ENCODE measurements at places on chromosomes 3 and 15.

DNA sequence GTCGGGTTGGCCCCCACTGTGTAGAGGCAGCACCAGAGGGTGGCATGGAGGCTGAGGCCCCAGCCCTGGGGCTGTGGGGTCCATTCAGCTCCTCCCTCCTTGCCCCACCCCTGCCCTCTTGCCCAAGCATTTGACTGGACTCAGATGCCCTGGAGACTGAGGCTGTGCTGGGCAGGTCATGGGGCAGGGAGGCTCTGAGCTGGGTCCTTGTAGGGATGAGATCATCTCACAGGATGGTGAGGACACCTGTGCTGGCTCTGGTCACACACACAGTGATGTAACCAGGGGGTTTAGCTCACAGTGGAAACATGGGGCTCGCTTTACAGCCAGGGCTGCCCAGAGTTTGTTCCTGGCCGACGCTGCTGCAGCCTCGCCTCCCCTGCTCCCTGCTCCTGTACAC, 17.8 kb downstream of the ALPK3 start:
- no peak for DNase-seq

GRCh38 chr15:50718700-50719125, 32.1 kb upstream of the TRPM7 start:
- no peak for DNase-seq

- DNase-seq = no peak
Observed at GRCh38 chr15:75687486-75688277, 25.0 kb downstream of the CSPG4 start.

DNA sequence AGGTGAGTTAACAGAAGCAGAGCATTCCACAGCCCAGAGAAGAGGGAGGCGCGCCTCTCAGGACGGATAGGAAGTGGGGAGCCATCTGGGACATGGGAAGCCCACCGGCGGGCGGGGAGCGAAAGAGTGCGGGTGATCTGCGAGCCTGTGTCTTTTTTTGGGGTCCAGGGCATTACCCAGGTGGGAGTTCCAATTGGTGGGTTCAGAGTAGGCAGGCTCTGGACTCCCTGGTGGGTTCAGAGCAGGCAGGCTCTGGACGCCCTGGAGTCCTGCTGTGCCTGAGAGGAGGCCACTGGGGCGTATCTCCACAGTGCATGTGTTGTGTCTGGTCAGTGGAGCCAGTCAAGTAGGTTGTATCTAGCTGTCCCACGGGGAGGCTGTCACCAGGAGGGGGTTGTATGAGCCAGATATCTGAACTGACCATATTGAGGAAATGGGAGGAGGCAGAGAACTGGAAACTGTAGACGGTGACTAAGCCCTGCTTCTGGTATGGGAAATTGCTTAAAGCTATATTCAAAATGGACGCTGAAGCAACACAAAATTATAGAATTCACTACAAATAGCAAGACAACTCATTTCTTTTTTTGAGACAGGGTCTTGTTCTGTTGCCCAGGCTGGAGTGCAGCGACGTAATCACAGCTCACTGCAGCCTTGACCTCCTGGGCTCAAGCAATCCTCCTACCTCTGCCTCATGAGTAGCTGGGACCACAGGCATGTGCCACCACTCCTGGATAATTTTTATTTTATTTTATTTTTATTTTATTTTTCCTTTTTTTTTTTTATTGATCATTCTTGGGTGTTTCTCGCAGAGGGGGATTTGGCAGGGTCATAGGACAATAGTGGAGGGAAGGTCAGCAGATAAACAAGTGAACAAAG, 34.5 kb upstream of the CHST2 start:
- DNase-seq = no peak

DNA sequence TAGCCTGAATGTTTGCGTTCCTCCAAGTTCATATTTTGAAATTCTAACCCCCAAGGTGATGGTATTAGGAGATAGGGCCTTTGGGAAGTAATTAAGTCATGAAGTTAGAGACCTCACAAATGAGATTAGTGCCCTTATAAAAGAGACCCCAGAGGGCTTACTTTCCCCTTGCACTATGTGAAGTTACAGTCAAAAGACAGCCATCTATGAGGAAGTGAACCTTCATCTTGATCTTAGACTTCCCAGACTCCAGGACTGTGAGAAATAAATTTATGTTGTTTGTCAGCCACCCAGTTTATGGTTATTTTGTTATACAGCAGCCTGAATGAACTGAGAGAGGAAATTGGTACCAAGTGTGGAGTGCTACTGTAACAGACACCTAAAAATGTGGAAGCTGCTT, 74.4 kb downstream of the DAPK2 start:
- DNase-seq = no peak

DNA sequence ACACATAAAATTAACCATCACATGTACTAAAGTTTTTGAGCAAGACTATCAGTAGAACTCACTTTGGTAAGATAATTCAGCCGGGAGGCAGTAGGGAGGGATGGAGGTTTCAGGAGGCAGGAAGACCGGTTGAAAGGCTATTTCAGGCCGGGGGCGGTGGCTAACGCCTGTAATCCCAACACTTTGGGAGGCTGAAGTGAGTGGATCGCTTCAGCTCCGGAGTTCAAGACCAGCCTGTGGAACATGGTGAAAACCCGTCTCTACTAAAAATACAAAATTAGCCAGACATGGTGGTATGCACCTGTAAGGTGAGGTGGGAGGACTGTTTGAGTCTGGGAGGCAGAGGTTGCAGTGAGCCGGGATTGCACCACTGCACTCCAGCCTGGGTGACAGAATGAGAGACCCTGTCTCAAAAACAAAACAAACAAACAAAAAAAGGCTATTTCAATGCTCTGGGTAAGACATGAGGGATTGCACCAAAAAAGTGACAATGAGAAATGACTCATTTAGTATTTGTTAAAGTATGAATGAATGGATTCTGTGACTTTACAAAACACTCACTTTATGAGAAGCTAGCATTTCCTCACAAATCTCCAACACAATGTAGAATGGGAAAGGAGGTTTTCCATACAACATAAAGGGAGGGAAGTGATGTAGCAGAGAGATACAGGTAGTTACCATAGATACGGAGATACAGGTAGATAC, 43.9 kb downstream of the SH3BP5 start:
- DNase-seq = no peak

GRCh38 chr3:77606372-77606771, 566.5 kb downstream of the ROBO2 start:
- DNase-seq = no peak

DNA sequence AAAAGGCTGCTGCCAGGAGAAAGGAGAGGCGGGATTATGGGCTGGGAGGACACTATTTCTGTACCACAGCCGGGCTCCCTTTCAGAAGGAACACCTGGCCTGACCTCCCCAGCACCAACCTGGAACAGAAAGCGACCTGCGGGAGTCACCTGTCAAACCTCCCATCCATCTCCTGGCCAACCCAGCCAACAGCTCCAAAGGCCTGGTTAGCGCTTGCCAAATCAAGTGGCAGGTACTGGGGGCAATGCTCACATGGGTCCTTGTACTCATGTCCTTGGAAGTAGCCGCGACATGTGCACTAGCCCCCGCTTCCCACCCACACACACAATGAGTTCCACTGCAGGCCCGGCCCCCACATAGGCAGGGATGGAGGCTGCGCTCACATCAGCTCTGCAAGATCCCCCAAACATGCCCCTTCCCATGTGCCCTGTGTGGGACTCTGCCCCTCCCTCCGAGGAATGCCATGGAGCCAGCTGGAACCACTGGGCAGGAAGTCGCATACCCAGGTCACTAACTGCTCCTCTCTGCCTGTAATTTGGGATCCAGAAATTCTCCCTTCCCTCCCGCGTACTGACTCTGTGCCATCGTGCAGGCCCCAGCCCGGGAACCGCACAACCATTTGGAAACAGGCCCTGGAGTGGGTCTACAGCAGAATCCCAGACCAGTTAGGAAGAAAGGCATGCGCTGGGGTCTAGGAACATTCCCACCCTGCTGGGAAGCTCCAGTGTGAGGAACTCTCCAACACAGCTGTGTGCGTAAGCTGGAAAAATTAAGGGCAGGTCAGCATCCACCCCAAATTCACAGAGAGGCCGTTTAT, 98.9 kb downstream of the LRIG1 start:
- no peak for DNase-seq

GRCh38 chr15:76932135-76932966, 802 bp downstream of the RCN2 start:
- no peak for DNase-seq

DNA sequence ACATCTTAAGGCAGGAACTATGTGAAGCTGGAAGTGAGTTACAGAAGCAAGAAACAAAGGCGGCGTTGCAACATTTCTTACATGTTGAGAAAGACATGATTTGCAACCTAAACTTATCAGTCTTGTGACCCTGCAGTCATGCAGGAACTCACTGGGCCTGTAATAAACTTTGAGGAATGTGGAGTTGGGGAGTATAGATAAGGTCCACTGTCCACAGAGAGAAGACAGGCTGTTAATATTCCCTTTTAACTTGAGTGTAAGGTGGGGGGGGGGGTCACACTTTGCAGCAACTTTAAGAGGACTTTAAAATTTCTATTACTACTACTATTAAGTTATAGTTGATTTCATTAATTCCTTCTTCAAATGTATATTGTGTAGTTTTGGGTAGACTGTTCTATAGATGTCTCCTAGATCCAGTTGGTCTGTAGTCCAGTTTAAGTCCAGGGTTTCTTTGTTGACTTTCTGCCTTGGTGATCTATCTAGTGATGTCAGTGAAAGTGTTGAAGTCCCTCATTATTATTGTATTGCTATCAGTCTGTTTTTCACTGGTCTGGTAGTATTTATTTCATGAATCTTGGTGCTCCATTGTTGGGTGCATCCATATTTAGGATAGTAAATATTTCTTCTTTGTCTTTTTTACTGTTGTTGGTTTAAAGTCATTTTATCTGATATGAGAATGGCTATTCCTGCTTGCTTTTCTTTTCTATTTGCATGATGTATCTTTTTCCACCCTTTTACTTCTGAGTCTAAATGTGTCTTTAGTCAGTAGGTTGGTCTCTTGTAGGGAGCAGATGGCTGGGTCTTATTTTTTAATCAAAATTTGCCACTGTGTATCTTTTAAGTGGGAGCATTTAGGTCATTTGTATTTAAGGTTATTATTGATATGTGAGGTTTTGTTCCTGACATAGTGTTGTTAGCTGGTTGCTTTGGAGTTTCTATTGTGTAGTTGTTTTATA, 15.6 kb upstream of the FAM98B start:
- no peak for DNase-seq

DNA sequence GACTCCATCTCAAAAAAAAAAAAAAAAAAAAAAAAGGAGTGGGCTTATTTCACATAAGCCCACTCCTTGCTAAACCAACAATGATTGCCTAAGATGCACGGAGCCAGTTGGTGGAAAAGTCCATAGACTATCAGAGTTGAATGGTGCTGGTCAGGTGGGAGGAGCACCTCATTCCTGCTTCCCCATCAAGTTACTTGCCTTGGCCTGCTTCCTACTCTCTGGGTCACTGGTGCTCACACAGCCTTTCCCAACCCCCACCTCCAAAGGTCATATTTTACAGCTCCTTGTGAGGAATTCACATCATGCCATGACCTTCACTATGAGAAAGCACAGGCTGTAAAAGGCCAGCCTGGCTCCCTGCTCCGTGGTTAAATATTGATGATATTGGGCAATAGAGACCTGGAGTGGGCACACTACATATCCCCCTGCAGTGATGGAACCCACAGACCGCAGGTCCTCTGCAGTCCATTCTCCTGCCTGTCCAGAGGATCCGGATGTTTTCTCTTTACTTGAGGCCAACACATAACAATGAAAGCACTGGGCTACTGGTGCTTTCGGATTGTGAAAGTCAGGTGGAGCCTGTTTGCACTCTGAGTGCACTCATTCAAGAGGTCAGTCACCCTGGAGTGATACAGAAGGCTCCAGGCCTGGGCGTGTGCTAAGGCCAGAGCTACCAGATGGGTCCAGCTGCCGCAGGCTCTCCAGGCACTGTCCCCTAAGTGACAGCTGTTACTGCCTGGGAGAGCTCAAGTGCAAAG, at the start of gene SLC51B:
Gene SLC51B (plus strand): TSS at position 664 of the 758 bp plus-strand sequence. CDS start 4,618 bp downstream, outside the sequence.
- no peak for DNase-seq

GRCh38 chr3:133620066-133620784, 41.5 kb downstream of the TOPBP1 start:
- no peak for DNase-seq

DNA sequence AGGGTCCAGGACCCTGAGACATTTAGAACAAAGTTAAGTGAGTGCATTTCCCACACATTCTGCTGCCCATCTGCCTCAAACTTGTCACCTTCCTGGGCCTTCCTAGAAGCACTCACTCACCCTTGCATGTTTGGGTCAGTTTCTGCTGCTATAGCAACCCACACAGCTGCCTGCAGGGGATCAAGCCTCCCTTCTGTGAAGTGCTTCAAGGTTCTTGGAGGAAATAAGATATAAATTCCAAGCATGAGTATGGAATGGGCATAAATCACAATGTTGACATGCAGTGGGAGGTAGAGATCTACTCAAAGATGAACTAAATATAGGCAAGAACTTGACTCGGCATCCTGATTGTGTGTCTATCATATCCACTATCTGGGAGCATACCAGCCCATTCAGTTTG, 140.4 kb downstream of the SLC9A9 start:
- DNase-seq = no peak

DNA sequence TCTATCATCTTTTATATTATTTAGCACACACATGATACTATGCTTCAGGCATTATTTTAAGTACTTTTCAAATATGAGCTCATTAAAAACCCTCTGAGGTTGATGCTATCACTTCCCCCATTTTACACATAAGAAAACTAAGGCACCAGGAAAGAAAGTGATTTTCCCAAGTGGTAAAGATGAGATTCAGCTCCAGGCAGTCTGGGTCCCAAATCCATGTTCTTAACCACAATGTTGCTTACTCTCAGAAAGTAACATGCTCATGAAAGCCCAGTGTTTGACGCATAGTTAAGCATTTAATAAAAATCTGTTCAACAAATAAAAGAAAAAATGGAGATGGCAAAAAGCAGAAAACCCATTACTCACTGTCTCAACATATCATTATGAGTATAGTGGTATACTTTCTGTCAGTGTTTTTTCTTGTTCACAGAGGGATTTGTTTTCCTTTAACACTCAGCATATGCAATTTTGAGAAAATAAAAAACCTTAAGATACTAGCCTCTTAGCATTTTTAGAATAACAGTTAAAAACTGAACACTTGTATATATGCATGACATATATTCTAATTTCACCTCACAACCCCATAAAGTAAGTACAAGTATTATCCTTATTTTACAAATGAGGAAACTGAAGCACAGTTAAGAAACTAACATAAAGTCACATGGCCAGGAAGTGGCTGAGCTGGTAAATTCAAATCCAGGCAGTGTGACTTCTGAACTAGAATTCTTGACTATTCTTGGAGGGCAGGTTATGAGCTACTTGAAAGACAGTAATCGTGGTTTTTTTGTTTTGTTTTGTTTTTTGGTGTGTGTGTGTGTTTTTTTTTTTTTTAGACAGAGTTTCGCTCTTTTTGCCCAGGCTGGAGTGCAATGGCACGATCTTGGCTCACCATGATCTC, 10.4 kb downstream of the PEAK1 start:
- DNase-seq = no peak

- DNase-seq = no peak
Observed at GRCh38 chr15:73935547-73935946, 9.3 kb downstream of the LOXL1 start.

DNA sequence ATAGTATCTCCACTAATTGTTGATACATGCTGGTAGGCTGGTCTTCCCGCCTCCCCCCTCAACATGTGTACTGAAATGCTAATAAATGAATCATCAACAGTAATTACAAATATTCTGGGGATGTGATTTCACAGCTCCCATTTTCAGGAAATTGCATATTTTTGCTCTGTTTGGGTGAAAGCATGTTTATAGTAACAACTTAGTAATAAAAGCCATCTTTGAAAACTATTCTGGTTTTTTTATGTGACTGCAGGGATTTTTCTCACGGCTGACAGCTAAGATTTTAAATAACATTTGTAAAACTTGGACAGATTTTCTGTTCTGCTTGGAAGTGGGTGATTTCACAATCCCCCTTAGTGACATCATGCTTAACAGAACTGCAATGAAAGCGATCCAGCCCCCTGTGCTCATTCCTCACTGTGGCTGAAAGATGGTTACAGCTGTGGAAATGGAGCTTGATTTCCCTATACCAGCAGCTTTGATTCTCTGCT, 25.6 kb upstream of the FAM174B start:
- DNase-seq = no peak
